ENCODE measurements at places on chromosomes 5 and 9. TPM values are rescaled to one million over a fixed set of nuclear protein-coding genes. Genes with fewer than 3 reads are reported as not detected.
A peak's percentile ranks its signal among the peaks of the same experiment; 100 is the strongest.

DNA sequence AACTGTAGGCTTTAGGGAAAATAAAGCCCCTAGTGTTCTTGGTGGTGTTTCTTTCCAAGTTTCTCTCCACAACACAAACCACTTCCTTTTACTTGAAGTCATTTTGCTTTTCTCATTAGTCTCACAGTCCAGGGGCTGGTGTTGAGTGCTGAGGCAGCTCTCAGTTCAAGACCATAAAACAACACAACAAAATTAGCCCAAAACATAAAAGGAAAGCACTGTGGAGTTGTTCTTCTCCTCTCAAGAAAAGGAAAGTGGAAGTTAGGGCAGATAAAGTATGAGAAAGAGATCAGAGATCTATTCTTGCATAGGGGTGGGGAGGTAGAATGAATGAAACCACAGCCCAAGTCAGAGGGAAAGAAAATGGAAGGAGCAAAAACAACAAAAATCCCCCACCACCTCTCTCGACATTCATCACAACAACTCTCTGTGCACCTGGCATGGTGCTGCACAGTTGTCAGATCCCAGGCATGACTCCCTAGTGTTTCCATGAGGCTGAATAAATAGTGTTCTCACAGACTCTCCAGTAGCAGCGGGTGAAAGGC lies 569.9 kb downstream of the RAB3C start:
- H3K27ac ChIP-seq, result no peak overlapping the region
- H3K36me3 ChIP-seq, result no peaks in the 10 kb centered on the region
- no peak for DNase-seq

GRCh38 chr9:70935856-70936255 lies 185.6 kb downstream of the TRPM3 start:
- H3K27me3 ChIP-seq, result no peaks in the 10 kb centered on the region
- DNase-seq, result no peak
- H3K4me1 ChIP-seq, result no peaks in the 10 kb centered on the region
- no peak overlapping the region for H3K27ac ChIP-seq

DNA sequence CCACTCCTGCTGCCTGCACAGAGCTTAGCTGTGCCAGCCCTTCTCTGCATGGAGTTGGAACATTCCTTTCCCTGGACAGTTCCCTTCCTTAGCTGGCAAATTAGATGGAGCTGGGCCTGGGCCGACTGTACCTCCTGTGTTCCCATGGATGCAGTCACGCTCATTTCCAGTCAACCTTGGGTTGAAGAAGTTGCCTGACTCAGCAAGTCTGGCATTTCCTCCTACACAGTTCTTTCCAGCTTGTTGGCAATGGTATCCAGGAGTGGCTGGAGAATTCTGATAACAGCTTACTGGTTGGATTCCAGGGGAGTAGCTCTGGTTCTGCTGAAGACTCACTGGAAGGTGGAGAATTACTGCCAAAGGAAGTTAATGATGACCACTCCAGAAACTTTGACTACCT lies 9.2 kb upstream of the TAF1L start:
- no peaks in the 10 kb centered on the region for H3K27me3 ChIP-seq
- H3K4me3 ChIP-seq, result no peak overlapping the region
- H3K27ac ChIP-seq, result no peak overlapping the region
- no peaks in the 10 kb centered on the region for H3K4me1 ChIP-seq
- H3K36me3 ChIP-seq, result no peaks in the 10 kb centered on the region

DNA sequence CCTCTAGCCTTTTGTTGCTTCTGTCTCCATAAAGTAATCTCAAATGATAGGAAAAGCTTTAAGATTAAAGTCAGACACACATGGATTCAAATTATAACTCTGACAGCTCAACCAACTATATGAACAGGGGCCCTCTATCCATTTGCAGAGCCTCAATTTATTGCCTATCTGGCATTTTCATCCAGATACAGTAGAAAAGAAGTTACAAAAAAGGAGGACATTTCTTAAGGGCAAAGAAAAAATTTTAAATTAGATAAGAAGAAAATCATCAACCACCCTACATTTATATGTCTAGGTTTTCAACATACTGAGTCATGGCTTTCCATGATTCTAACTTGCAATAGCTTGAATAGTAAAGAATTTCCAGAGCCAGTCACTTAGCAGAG lies 567.2 kb downstream of the CAAP1 start:
- H3K36me3 ChIP-seq, result no peaks in the 10 kb centered on the region
- H3K4me3 ChIP-seq, result no peak overlapping the region
- DNase-seq, result no peak
- H3K27ac ChIP-seq, result no peak overlapping the region
- no peaks in the 10 kb centered on the region for H3K4me1 ChIP-seq

- H3K27ac ChIP-seq, result no peak overlapping the region
- no peaks in the 10 kb centered on the region for H3K36me3 ChIP-seq
- H3K4me1 ChIP-seq, result no peaks in the 10 kb centered on the region
- DNase-seq, result no peak
Measured at GRCh38 chr5:178695556-178695955, 34.9 kb downstream of the ZNF354A start.

DNA sequence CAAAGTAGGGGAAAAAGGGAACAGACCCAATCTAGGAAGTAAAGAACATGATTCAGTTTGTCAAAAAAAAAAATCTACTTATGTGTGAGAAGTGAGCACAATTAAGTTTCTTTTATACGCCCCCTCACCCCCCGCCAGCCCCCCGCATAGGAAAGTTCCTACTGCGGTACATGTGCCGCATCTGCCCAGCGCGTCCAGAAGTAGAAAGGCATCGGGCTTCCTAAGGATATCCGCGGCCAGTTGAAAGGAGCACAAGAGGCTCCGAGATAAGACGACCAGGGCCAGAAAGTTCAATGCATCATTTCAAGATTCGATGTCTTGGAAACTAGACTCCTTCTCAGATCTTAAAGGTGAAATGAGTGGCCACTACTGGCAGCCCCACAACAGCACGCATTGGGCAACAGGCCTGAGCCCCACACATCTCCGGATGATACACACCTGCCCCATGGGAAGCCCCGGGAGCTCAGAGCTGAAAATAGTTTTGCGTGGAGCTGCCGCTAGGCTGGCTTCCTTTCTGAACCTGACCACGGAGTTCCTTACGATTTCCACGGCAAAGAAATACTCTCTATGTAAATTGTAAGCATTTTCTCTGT lies 203.9 kb downstream of the RAB3C start:
- H3K4me3 ChIP-seq, result no peak overlapping the region
- no peak for DNase-seq
- no peaks in the 10 kb centered on the region for H3K36me3 ChIP-seq
- no peaks in the 10 kb centered on the region for H3K27me3 ChIP-seq

- no peaks in the 10 kb centered on the region for H3K27me3 ChIP-seq
- H3K36me3 ChIP-seq, result no peaks in the 10 kb centered on the region
- H3K4me1 ChIP-seq, result no peaks in the 10 kb centered on the region
- no peak overlapping the region for H3K4me3 ChIP-seq
- DNase-seq, result no peak
- H3K27ac ChIP-seq, result no peak overlapping the region
Measured at GRCh38 chr5:58056546-58056945, 403.3 kb downstream of the PLK2 start.

DNA sequence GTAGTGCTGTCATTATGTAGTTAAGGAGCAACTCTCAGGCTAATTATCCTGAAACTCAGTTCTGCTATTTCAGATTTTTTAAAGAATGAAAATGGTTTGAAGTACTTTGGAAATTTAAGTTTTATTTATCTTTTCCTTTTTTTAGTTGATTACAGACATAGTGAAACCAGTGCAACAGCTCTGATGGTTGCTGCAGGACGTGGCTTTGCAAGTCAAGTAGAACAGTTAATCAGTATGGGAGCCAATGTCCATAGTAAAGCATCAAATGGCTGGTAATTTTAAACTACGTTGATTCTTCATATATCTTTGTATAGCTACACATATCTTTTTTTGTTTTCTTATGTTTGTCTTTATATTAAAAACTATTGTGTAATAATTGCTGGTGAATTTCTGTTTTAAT lies 34.9 kb downstream of the YTHDC2 start:
- peaks cover 61% of the 10 kb centered on the region for H3K36me3 ChIP-seq
- H3K27me3 ChIP-seq, result no peaks in the 10 kb centered on the region
- no peak overlapping the region for H3K4me3 ChIP-seq

DNA sequence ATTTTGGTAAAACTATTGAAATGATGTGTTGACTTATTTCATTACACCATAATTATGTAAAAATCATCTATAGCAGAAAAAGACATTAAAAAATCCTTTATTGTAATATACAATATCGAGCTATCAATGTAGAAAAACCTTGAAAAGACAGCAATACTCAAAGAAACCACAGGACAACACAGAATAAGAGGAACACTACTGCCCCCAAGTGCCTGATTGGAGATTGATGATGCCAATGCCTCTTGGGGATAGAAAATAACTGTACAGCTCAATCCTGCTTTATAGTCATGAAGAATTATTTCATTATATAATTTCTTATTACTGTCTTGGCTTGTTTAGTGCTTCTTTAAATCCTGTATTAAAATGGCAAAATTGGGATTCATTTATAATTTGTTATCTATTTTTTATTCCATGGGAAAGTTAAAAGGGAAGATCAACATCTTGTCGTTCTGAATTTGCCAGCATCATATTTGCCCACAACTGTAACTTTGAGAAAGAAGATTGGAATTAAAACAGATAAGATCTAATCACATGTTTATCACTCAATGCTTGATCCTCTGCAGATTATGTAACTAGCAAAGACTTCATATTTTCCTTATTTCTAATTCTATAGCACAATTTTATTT lies 337.5 kb downstream of the CDH9 start:
- H3K27me3 ChIP-seq, result no peaks in the 10 kb centered on the region
- no peak overlapping the region for H3K4me3 ChIP-seq
- peak; percentile 1 for DNase-seq
- no peaks in the 10 kb centered on the region for H3K4me1 ChIP-seq
- no peaks in the 10 kb centered on the region for H3K36me3 ChIP-seq
- no peak overlapping the region for H3K27ac ChIP-seq

DNA sequence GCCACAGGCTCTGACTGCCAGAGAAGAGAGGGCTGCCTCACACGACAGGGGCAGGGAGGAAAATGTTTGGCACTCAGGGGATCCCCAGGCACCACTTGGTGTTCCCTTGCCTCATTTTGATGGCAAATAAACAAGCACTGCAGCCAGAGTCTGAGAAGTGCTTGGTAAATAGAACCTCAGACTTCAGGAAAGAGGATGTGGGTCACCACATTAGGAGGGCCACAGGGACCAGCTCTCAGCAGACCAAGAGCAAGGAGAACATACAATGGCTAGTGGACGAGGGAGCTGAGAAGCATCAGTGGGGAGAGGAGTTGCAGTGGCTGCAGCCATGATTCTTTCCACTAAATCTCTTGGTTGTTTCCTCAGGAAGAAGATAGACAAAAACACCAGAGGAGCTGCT lies 413.9 kb downstream of the GADD45G start:
- no peaks in the 10 kb centered on the region for H3K36me3 ChIP-seq
- no peak overlapping the region for H3K4me3 ChIP-seq
- no peak overlapping the region for H3K27ac ChIP-seq
- DNase-seq, result no peak

DNA sequence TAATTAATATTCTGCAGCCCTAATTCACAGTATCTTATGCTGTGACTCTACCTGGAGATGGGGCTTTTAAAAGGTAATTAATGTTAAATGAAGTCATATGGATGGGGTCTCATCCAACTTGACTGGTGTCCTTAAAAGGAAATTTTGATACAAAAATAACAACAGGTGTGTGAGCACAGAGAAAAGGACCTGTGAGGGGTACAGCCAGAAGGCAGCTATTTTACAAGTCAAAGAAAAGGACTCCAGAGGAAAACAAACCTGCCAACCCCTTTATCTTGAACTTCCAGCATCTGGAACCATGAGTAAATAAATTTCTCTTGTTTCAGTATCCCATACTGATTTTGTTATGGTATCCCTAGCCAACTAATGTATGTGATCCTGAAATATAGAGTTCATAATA lies 250.3 kb downstream of the TMEM232 start:
- no peak overlapping the region for H3K4me3 ChIP-seq
- H3K36me3 ChIP-seq, result no peaks in the 10 kb centered on the region
- H3K4me1 ChIP-seq, result no peaks in the 10 kb centered on the region
- no peak overlapping the region for H3K27ac ChIP-seq

DNA sequence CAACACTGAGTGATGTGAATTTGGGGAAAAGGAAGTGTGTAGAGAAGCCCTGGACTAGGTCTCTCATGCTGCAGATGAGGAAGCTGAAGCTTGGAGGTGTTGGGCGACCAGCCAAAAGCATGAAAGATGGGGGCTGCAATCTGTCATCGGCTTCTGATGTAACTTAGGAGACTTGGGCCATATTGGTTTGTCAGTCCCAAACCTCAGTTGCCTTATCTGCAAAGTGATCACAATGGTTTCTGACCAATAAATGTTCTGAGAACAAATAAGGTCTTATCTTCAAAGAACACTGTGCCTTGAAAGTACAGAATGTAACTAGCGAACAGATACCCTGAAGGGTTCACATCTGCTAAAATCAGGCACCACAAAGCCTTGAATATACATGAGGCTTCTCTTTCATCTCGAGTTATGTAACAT lies 198.4 kb upstream of the NR3C1 start:
- peaks cover 48% of the 10 kb centered on the region for H3K4me1 ChIP-seq
- DNase-seq, result no peak
- H3K27me3 ChIP-seq, result no peaks in the 10 kb centered on the region
- H3K4me3 ChIP-seq, result no peak overlapping the region
- no peak overlapping the region for H3K27ac ChIP-seq

DNA sequence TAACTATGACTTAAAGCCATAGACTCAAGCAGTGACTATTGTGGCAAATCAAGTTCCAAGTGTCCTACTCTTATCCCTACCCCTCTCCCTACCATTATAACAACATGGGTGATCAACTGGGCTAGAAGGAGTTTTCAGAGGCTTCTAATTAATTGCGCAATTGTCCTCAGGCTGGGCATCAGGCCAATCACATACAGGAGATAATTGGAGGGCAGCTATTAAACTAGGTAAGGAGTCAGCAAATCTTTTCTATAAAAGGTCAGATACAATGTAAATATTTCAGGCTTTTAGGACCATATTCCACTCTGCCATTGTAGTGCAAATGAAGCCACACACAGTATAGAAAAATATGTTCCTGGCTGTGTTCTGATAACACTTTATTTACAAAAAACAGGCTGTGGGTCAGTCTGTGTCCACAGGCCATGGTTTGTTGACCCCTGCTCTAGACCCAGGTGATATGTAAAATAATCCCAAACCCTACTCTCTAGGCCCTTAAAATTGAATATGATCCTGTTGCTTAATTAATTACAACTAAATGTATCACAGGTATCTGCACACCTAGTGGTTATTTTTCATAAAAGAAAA lies 141.4 kb upstream of the PIK3R1 start:
- no peak overlapping the region for H3K4me3 ChIP-seq
- H3K27me3 ChIP-seq, result no peaks in the 10 kb centered on the region
- DNase-seq, result no peak
- no peaks in the 10 kb centered on the region for H3K4me1 ChIP-seq

DNA sequence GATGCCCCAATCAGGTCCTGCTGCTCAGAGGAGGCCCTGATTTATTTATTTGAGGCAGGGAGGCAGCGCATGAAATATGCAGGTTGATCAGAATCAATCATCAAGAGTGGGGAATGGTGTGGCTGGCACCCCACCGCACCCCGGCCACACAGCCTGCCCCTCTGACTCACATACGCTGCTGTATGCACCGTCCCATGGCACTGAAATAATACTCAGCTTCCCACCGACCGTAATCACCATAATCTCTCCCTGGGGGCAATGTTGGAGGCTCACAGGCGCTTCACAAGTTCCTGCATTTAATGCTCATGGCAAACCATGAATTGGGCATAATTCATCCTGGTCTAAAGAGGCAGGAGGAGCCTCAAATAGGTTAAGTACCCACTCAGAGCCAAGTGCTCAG lies 141.2 kb upstream of the TBC1D2 start:
- no peak for DNase-seq
- no peak overlapping the region for H3K4me3 ChIP-seq
- no peaks in the 10 kb centered on the region for H3K27me3 ChIP-seq

Gene C1QTNF2
- 2.9 TPM for total RNA-seq

Gene KLF4
- total RNA-seq, result 62.2 TPM

Gene IRX4
- not detected for total RNA-seq

Gene SREK1
- 52.4 TPM for total RNA-seq

Gene ISL1
- total RNA-seq, result not detected

Gene RUSC2
- 32.2 TPM for total RNA-seq

Gene PWWP2A
- 24.6 TPM for total RNA-seq

Gene CNOT6
- 29.1 TPM for total RNA-seq

Measured in left lung (tissue), 14 donors.